ENCODE measurements at places on chromosomes 2 and 18.
A peak's percentile ranks its signal among the peaks of the same experiment; 100 is the strongest.

GRCh38 chr18:71374294-71375000 lies 1085.6 kb downstream of the SOCS6 start:
- DNase-seq: no peak

DNA sequence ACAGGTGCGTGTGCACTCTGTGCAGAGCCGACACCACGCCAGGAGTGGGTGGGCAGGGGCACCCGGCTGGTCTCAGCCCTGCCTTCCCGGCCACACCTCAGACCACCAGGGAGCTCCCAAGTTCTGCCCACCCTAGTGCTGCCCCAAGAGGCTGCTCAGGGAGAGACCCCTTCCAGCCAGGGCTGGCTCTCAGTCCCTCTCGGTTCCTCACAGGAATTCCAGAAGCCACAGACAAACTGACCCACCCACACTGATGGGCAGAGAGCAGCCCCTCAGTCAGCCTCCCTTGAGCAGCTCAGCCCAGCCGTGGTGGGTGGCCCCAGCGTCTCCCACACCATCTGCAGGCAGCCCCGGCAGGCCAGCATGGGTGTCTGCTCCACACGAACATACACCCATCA lies 33.8 kb downstream of the GPC1 start:
- no peak for DNase-seq

DNA sequence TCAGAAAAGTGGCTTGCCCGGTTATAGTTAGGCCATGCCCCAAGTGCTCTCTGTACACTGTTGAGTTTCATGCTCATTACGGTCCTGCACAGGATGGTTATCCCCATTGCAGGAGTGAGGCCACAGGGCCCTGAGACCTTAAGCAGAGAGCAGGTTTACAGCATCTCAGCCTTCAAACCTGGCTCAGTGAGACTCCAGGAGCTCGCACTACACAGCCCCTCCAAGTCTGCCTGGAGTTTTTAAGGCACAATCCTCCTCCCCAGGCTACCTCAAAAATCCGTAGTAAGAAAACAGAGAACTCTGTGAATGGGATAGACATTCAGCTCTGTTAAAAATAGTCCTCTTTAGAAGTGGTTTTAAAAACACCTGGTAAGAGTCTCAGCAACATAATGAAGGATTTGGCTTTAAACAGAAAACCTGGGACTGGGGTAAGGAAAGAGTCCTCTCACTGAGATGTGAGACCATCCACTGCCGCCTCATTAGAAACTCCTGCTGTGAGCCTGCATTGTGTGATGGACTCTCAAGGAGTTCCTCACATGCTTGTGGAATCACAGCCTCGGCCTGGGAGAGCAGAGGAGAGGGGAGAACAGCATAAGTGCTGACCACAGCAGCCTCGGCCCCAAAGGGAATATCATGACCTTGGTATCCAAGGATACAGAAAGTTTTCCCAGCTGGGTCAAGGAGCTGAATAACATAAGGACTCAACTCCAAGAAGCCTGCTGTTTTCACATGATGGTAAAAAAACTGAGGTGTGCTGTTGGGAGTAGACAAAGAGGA lies 214.8 kb downstream of the ATAD2B start:
- no peak for DNase-seq

- peak; percentile 33 for DNase-seq
Observed at GRCh38 chr2:172484253-172484652, 56.9 kb downstream of the ITGA6 start.

DNA sequence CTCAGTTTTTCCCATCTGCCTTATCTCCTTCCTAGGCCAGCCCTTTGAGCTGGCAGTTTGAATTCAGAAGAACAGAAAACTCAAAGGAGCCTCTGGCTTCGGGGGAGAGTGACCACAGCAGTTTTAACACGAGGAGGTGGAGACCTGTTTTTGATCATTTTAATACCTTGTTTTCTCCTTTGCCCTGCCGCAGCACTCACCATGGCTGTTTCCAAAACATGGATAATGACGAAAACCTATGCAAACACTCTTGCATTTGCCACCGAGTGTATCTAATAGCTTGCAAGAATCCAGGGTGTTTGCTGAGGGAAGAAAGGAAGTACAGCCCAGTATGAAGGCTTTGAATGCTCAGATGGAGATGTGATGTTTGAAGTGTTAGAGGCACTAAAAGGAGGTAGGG lies 167.1 kb downstream of the PRKCE start:
- DNase-seq: no peak

DNA sequence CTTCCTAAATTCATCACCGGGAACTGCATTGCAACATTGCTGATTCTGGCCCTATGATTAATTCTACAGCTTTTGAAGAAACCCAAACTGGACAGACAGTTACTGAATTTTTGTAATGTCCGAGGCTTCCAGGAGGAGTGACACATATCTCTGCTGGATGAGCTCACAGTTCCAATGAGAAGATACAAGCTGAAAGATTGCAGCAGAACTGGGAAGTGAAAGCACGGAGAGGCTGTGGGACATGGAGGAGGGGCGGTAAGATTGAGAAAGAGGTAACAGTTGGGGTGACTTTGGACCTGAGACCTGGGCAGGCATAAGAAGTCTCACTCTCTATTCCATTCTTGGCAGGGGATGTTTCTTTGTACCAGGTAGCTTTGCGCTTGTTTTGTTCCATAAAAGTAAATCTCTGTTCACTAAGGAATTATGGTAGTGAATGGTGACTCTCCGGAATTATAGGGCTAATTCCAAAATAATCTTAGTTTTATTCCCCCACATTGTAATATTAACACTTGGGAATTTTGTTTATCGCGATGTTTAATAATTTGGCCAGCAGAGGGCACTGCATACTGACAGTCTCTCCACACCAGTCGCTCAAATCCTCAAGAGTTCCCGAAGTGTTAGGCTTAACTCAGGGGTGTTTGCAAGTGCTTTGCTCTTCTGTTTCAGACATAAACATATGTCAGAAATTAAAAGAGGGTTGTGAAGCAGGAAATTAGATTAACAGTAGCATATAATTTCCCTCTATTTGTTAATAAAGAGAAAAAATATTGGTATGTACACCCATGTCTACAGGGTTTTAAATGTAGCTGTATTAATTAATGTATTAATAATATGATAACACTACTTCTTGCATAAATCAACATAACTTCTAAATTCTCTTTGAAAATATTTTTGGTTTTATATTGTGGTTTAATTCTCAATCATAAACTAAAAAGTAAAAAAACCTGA lies 201.4 kb downstream of the SOCS6 start:
- DNase-seq: peak; percentile 52

- DNase-seq: no peak
Observed at GRCh38 chr2:33678436-33678835, 79.3 kb upstream of the FAM98A start.

DNA sequence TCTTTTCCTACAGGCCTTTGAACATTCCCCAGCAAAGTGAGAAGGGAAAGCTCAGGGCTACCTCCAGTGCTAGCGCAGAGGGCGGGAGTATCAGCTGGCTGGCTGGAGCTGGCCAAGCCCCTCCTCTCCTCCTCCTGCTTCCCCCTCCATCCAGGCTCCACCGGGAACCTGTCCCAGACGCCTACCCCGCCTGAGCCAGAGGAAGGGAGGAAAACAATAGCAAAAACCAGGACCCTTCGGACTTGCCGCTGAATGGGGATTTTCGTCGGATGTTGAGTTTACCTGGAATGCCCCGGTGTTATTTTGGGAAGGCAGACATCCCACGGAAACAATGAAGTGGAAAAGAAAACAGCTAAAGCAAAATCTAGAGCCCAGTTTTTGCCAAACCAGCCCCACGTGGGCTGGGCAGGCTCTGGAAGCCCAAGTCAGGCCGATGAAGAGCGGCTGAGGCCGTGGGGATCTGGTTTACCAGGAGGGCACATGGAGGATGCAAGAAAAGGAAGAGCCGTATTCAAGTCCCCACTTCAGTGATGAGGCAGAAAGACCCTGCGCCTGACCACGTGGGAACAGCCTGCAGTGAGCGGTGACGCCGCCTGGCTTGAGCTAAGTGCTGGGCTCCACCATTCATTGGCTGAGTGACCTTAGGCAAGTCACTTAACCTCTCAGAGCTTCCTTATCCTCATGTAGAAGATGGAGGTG lies 100.4 kb upstream of the LCLAT1 start:
- no peak for DNase-seq

- DNase-seq: no peak
Observed at GRCh38 chr2:16635791-16636699, 29.6 kb downstream of the CYRIA start.

- DNase-seq: no peak
Observed at GRCh38 chr2:65536596-65536995, 104.2 kb upstream of the SPRED2 start.

GRCh38 chr2:112601754-112602153 lies 17.3 kb downstream of the CHCHD5 start:
- DNase-seq: no peak

DNA sequence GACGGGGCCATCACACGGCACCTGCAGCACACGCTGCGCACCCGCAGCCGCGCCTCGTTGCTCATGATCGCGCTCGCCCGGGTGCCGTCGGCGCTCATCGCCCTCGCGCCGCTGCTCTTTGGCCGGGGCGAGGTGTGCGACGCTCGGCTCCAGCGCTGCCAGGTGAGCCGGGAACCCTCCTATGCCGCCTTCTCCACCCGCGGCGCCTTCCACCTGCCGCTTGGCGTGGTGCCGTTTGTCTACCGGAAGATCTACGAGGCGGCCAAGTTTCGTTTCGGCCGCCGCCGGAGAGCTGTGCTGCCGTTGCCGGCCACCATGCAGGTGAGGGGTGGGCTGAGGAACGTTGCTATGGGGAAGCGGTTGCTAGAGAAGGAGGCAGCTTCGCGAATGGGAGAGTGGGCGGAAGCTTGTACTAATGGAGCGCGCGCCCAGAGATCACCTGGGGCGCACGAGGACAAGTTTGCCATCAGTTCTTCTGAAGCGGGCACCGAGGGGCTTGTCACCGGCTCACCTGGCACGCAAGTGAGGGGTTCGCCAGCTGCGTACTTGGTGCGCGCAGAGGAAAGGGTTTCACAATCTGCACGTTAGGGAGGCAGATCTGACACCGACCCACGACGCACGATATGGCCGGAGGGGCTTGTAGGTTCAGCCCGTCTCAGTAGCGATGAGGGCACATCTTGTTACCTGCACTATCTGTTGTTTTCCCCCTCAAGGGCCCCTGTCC lies 45.6 kb downstream of the DDX18 start:
- DNase-seq: no peak

DNA sequence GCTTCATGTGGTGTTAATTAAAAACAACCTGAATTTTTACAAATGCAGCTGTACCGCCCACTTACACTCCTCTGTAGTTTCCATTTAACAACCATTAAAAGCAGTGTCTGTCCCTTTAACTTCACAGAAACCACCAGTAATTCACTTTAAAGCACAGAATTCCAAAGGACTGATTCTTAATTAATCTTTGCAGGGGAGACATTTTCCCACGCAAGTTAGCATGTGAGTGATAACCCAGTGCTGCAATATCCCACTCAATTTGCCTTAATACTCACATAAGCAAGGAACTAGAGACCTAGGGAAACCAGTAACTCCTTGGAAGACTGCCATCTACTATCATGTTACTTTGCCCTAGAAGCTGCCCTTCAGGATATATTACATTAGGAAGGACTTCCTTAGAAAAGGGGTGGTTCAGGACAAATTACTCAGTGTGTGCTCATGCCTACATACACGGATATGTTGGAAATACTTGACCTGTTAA lies 102.3 kb downstream of the OSR1 start:
- no peak for DNase-seq

DNA sequence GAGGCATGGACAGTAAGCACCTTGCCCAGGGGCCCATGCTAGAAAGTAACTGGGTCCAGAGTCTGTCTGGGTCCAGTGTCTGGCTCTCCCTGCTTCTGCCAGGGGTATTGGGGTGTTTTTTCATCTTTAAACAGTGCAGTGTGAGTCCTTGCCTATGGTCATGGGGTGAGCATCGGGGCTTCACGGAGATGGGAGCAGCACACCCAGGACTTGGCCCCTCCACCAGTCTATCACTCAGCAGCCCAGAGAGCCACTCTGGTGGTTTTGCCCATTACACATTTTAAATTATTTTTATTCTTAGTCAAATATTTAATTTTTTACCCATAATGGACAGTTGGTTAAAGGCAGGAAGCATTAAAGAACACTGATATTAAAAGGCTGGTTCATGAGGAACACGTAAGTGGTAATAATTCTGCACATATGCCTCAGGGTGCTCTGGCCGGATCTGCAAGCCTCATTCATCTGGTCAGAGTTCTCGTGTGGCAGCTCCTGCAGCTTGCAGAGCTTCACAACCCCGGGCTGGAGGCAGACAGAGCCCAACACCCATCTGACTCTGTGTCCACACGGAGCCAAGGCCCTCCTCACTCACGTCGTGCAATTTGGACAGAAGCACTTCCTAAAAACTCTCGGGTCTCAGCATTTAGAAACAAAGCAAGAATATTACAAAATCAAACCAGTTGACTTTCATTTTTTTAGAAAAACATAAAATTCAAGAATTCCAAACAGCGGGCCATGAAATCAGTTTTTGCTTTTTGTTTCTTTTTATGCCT lies 204.1 kb downstream of the CTIF start:
- DNase-seq: no peak

GRCh38 chr2:106867196-106867953 lies 18.6 kb downstream of the ST6GAL2 start:
- DNase-seq: no peak

- no peak for DNase-seq
Observed at GRCh38 chr2:230323385-230324106, 3.4 kb upstream of the SP140L start.

DNA sequence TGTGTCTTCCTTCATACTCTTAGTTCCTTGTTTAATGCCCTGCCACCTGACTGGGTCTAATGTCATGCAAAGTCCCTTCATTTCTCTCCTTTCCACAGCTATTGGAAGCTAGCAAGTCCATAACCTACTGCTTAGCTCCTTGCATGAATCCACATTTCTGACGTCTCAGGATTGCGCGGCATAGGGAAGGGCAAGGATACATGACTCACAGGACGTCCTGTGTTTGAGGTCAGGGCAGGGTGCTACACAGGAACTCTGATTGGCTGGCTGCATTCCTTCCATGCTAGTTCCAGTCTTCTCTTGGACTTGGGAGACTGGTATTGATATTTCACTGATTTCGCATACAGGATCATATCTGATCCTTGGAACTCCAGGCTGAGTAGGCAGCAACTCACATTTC lies 137.9 kb downstream of the CDH2 start:
- peak; percentile 30 for DNase-seq

DNA sequence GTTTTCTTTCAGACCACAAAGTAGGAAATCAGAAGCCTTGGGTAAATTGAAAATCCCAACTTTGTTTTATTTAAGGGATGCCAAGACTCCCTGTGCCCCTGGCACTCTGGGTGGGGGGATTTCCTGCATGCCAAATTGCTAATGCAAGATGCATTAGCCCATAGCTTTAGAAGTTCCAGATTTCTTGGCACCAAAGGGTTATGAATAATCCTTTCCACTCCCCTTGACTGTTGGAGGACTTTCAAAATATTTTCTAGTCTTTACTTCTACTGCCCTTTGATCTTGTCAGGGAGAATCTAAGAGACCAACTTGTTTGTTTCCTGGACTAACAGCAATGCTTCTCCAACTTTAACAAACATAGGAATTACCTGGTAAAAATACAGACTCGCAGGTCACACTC lies 81.8 kb upstream of the TGIF1 start:
- no peak for DNase-seq

- DNase-seq: no peak
Observed at GRCh38 chr18:37508207-37508606, 57.4 kb downstream of the CELF4 start.

All from ACHN (cell line).